ENCODE measurements at places on chromosomes 1 and 21.

GRCh38 chr1:245615001-245615400 lies 460.2 kb downstream of the KIF26B start:
- no peak for DNase-seq

DNA sequence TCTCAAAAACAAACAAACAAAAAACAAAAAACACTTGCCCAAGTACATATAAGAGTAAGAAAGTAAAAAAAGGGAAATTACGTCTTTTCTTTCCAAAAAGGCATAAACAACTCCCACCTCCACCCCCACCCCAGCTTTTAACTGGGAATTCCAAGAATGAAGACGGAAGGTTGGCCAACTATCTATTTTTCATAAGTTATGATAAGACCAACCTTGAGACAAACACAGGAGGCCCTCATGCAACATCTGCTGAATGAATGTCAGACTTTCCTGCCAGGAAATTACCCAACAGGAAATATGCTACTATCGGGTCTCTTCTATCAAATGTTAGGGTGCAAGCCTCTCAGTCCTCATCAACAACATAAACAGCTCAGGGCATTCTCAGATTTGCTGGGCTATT lies 1.9 kb downstream of the BSDC1 start:
- DNase-seq = no peak

- DNase-seq = no peak
Observed at GRCh38 chr1:56525489-56526041, 53.8 kb downstream of the PLPP3 start.

- DNase-seq = no peak
Observed at GRCh38 chr1:227855687-227856086, 40.2 kb downstream of the PRSS38 start.

DNA sequence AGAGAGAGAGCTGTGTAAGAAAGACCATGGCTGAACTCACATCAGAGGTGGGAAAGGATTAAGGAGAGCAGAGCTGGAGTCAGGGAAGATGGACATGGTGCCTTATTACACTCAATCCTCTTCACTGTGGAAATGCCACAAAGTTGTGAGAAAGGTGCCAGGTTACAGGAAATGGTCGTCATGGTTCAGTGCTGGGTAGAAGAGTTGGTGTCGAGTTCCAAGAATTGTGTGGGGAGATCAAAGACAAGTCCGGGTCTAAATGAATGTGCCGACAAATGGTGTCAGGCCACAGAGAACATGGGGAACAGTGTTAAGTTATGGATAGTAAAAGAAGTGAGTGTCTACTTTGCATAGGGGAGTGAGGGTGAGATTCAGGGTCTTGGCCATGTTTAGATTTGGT lies 40.9 kb downstream of the LAMC2 start:
- no peak for DNase-seq

DNA sequence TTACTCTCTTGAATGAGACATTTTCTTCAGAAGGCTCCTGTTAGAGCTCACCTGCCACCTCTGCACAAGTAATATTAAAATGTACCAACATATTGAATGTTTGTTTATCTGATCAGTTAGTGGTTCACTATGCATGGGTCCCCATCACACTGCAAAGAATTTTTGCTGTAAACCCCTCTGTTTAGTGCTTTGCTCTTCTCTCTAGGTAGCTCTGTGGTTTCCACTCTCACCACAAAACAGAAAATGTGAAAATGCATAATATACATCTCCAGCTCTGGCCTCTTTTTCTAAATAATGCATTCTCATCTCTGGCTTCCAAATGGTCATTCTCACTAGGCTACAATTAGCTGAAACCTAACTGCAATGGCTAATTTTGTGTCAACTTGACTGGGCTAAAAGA lies 176.7 kb downstream of the TRIM33 start:
- no peak for DNase-seq

DNA sequence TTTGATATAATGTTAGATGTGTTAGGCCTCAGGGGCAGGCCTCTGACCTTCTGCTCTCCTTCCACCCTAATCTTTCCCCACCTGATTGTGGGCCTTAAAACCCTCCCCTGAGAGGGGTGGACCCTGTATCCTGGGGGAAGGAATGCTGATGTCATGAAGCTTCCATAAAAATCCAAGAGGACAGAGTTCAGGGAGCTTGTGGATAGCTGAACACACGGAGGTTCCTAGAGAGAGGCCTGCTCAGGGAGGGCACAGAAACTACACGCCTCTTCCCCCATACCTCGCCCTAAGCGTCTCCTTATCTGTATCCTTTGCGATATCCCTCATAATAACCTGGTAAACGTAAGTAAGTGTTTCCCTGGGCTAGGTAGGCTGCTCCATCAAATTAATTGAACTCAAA lies 4.3 kb downstream of the MFN2 start:
- no peak for DNase-seq

DNA sequence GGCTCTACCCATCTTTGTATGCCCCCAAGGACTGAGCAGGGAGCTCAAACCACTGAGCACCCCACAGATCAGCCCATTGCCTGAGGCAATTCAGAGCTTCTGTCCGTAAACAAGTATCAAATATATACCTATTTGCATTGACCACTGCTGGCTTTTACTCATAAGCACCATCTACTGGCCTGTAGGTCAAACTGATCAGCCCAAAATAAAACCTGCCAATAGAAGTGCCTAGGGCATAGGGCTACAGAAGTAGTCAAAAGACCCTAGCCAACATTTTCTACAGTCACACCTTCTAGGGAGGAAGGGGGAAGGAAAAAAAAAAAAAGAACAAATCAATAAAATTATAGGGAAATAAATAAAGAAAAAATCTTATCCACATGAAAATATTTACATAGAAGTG lies 5.3 kb upstream of the LCE3D start:
- no peak for DNase-seq

- no peak for DNase-seq
Observed at GRCh38 chr1:219081943-219082925, 91.4 kb upstream of the LYPLAL1 start.

- DNase-seq = no peak
Observed at GRCh38 chr1:61952675-61953074, 210.4 kb downstream of the PATJ start.
